Glutamatergic neuron (in vitro differentiated cells): ENCODE measurements at places on chromosomes 11 and 22.
A peak's percentile ranks its signal among the peaks of the same experiment; 100 is the strongest.

GRCh38 chr11:44130751-44131150 is 35.3 kb downstream of the EXT2 start:
- no peak for DNase-seq

- DNase-seq: no peak
Measured at GRCh38 chr11:117509543-117509942, 181.9 kb downstream of the CEP164 start.

- no peak for DNase-seq
Measured at GRCh38 chr22:42064629-42065028, 6.0 kb downstream of the NAGA start.

DNA sequence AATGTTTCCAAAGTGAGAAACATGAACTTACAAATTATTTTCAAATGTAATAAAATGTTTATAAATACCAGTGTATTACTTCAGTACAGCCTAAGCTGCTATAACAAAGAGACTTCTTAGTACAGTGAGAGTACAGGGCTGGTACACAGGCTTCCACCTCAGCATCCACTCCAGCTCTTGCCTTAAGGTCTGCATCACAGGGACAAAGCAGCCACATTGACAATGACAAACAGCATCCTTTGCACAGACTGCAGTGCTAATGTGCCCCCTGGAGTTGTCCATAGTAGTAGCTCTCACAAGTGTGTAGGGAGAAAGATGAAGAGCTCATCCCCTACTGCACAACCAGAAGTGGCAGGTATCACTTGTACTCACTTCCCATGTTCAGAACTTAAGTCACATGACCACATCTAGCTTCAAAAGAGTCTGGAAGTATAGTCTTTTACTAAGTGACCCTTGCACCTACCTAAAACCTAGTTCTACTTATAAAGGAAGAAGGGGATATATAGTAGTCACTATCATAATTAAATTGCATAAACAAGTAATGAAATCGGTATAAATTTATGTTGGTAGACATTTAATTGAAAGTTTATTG is 10.7 kb upstream of the LIPT2 start:
- no peak for DNase-seq

DNA sequence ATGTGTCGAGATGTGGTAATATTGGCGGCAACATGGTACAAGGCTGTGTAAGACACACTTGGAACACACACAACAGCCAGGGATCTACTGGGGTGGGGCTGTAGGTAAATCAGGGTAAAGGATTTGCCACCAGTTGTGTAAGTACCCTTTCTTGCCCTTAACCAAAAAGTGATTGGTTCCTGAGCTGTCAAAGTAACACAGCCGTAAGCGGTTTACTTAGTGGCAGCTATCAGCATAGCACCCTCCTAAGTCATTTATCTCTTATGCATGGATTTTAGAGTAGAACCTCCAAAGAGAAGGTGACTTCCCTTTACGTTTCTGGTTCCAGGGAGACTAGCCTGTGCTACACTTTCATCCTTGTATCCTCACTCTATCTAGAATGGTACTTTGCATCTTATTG is 57.2 kb downstream of the SPECC1L start:
- no peak for DNase-seq

DNA sequence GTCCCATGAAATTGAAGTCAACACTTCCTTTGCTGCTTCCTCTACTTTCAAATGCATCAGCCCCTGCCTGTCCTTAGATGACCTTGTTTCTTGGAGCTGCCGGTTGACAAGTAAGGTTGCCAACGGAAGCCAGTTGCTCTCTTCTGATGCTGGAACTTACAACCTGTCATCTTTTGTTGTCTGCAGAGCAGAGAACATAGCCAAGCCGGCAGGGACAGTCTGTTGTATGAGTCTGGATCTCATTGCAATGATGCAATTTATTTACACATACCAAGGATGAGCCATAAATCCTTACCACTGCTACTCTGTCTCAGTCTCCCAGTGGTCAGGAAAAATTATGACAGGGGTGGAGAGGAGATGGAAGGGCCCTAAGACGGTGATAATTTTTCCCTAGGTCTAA is 151.4 kb downstream of the BLID start:
- DNase-seq: no peak

DNA sequence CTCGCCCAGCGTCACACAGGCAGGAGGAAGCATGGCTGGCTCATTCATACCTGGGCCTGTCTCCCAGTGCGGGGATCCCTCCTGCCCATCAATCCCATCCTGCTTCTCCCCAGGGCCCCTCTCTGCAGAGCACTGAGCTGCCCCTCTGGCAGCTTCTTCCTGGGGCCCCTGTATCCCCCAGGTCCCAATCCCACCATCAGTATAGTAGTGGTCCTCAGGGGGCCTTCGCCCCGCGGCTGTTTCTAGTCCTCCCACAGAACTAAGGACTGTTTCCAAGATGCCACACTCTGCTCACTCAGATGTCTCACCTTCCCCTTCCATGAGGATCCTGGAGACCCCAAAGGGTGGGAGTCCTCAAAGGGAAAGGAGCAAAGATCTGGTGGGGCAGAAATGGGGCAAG is 97.6 kb downstream of the PDE2A start:
- DNase-seq: no peak

GRCh38 chr22:45284705-45285262 is at the start of gene UPK3A:
UPK3A (plus strand) TSS chr22:45284949; CDS start chr22:45285014, 65 bp downstream.
- peak; percentile 75 for DNase-seq

- DNase-seq: no peak
Measured at GRCh38 chr11:83827520-83827919, 541.4 kb upstream of the CCDC90B start.
